IPS-NIHi11 (cell line): ENCODE measurements at places on chromosomes 1 and 21.

GRCh38 chr1:91585982-91586381, 85.3 kb downstream of the CDC7 start:
- no peak for DNase-seq

DNA sequence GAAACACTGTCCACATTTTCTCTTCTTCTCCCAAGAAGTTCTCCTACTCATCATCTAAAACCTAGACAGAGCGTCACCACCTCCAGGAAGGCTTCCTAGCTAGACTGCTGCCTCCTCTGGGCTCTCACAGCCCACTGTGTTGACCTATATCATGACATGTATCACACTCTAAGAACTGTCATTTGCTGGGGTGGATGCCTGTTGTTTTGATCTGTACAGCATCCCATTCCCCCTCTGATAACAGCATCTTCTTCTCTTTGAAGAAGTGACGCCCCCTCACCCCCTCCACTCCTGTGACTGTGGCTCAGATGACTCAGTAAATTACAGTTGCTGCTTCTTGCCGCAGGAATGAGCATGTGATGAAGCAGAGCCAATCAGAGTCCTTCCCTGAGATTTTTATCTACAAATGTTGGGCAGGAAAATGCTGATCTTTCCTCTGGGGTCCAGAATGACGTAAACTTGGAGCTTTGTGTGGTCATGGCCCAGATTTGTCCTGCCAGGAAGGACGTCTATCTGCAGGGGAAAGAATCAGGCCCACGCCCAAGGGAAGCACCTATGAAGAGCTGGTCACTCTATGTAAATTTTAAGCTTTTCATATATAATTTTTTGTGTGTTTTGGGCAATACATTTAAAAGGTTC, 28.0 kb upstream of the FOXO6 start:
- no peak for DNase-seq

DNA sequence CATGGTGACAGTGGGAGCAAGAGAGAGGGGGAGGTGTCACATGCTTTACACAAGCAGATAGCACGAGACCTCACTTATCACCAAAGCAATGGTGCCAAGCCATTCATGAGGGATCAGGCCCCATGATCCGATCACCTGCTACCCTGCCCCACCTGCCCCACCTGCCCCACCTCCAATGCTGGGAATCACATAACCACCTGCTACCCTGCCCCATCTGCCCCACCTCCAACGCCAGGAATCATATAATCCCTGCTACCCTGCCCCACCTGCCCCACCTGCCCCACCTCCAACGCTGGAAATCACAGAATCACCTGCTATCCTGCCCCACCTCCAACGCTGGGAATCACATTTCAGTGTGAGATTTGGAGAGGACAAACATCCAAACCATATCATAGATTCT, 10.6 kb upstream of the AIRE start:
- no peak for DNase-seq

- no peak for DNase-seq
Observed at GRCh38 chr1:20198918-20199317, 12.6 kb upstream of the PLA2G2C start.

- DNase-seq, result no peak
Observed at GRCh38 chr21:37402251-37402867, 35.8 kb downstream of the DYRK1A start.

DNA sequence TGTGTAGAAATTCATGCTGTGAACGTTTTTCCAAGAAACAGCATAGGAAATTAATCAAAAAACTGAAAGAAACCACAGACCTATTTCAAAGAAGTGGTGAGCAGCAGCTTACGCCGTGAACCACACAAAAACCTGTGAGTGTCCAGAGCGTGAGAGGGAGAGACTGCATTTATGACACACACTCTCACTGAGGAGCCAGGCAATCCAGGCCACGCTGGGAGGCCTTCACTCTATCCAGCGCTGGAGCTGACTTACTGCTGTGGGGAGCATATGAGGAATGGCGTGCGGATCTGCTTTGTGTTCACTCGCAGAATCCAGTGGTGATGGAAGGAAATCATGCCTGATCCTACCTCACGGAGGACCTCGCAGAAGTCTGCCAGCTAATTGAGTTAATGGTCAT, 12.7 kb downstream of the ADAMTS1 start:
- DNase-seq, result no peak

DNA sequence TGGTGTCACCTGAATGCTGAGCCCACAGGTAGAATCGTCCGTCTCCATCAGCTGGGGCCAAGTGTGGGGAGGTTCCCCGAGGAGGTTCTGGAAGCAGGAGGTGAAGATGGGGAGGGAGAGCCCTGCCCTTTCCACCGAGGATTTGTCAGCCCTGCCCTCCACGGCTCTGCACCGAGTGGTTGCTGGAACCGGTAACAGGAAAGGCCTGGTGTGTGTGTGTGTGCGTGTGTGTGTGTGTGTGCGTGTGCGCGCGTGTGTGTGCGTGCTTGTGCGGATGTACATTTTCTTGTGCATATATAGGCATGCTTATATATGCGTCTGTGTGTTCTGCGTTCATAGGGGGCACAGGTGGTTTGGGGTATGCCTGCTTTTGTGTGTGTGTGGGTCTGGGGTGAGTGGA, 3.5 kb downstream of the NBL1 start:
- DNase-seq, result no peak
